CD14-positive monocyte (primary cell): ENCODE measurements at places on chromosomes 16 and 17.

DNA sequence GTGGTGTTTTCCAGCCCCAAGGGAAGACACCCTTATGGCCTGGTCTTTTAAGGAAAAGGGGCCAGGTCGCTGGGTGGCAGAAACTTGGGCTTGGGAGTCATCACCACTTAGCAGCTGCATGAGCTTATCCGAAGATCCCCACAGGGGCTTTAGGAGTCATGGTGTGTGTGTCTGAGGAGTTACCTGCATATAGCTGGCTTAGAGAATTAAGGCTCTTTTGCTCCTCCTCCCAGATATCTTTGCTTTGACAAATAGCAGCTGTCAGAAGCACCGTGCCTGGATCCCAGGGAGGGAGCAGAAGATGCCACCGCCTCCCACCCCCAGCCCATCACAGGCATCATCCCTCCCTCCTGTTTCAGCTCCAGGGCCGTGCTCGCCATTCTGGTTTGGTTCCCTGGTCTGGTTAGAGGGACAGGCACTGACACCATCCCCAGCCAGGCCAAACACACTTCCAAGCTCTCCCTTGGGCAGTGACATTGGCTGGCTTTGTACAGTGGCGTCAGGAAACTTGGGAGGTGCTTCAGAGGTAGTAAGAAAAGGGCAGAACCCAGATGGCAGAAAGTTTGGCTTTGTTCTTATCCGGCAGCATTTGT lies 17.4 kb downstream of the LDHD start:
- no peak overlapping the region for H3K4me3 ChIP-seq
- peaks cover 8% of the 10 kb centered on the region for H3K36me3 ChIP-seq
- DNase-seq, result no peak
- peaks cover 29% of the 10 kb centered on the region for H3K4me1 ChIP-seq
- no peaks in the 10 kb centered on the region for H3K27me3 ChIP-seq

DNA sequence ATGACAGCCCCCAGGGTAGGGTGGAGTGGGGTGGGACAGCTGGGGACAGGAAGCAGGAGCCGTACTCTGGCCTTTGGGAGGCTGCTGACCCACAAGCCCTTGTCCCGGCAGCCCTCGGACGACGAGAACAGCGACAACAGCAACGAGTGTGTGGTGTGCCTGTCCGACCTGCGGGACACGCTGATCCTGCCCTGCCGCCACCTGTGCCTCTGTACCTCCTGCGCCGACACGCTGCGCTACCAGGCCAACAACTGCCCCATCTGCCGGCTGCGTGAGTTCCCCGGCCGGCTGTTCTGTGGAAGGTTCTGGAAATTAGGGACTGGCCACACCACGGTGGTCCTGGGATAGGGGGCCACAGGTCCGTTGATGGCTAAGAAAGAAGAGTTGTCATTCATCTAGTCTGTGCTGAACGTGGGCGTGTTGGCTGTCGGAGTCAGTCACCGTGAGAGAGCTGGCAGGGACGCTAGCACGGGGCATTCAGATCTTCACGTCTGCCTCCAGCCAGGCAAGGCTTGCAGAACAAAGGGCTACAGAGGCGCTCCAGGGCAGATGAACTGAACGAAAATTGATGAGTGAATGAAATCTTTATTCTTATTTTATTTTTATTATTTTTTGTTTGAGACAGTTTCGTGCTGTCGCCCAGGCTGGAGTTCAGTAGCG lies 19.8 kb upstream of the NUDT16L1 start:
- H3K27ac ChIP-seq, result no peak overlapping the region
- H3K27me3 ChIP-seq, result no peaks in the 10 kb centered on the region
- peaks cover 2% of the 10 kb centered on the region for H3K4me1 ChIP-seq
- no peak overlapping the region for H3K4me3 ChIP-seq
- no peak for DNase-seq
- peaks cover 70% of the 10 kb centered on the region for H3K36me3 ChIP-seq

GRCh38 chr16:11036040-11036439 lies 91.7 kb downstream of the CLEC16A start:
- no peaks in the 10 kb centered on the region for H3K4me1 ChIP-seq
- peaks cover 98% of the 10 kb centered on the region for H3K36me3 ChIP-seq
- DNase-seq, result no peak
- no peak overlapping the region for H3K27ac ChIP-seq

- H3K36me3 ChIP-seq, result peaks cover 5% of the 10 kb centered on the region
- H3K4me3 ChIP-seq, result peak overlapping the region; percentile 46
- no peaks in the 10 kb centered on the region for H3K27me3 ChIP-seq
- peaks cover 41% of the 10 kb centered on the region for H3K4me1 ChIP-seq
- DNase-seq, result no peak
- no peak overlapping the region for H3K27ac ChIP-seq
These were observed 308 bp downstream of the ADCY9 start for GRCh38 chr16:4115949-4116318.

DNA sequence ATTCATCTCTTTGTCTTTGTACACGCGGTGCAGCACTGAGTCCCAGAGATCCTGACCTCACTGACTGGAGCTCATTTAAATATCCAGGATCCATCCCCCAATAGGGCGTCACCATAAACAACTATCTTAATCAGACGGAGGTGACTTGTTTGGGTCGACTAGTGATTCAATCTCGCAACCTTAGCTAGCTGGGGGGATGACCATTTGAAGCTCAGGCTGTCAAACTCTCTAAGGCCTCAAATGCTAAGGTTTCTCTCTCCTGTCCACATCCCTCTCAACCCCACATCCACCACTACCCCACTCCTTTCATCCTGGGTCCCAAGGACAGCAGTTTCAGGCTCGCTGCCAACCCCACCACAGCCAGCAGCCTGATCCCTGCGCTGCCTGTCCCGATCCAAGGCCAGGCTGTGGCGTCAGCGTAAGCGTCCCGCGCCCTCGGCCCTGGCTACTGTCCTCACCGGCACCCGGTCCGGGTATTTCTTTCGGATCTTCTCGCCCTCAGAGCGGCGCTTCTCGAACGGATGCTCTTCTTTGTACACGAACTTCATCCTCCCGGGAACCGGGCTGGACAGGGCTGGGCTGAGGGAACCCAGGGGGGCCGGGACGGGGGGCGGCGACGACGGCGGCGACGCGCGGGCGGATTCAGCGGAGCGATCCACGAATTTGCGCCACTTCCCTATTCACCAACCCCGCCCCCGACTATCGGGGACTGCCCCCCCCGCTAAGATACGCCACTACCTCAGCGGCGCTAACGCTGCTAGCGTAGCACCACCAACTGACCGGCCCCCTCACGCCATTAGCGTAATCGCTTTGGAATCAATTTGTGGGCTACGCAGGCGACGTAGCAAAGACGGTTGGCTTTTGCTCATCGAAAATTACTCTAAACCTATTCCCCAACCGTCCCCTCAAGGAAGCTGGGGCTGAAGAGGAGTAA lies at the start of gene GABARAP:
TSS of gene GABARAP (minus strand) at position 667 of the 934 bp plus-strand sequence. CDS start at position 548, 119 bp downstream.
- H3K36me3 ChIP-seq, result peaks cover 31% of the 10 kb centered on the region
- peak within 1 kb of the TSS; percentile 99 for H3K27ac ChIP-seq
- H3K4me3 ChIP-seq, result peak within 1 kb of the TSS; percentile 100
- peaks cover 37% of the 10 kb centered on the region for H3K4me1 ChIP-seq

GRCh38 chr17:70070305-70071027 lies 4.6 kb upstream of the KCNJ16 start:
- no peaks in the 10 kb centered on the region for H3K36me3 ChIP-seq
- H3K27me3 ChIP-seq, result no peaks in the 10 kb centered on the region
- H3K27ac ChIP-seq, result no peak overlapping the region
- no peak for DNase-seq
- no peaks in the 10 kb centered on the region for H3K4me1 ChIP-seq
